ENCODE measurements at places on chromosomes 7 and 10. TPM values are rescaled to one million over a fixed set of nuclear protein-coding genes. Genes with fewer than 3 reads are reported as not detected.

The DLX5 gene
- total RNA-seq, result not detected

- DNase-seq, result no peak
- H3K4me1 ChIP-seq, result peaks cover 29% of the 10 kb centered on the region
- no peak overlapping the region for H3K4me3 ChIP-seq
- peak overlapping the region; percentile 88 for H3K27ac ChIP-seq
- H3K36me3 ChIP-seq, result no peaks in the 10 kb centered on the region
- no peaks in the 10 kb centered on the region for H3K27me3 ChIP-seq
These were observed 21.1 kb upstream of the PFKP start for GRCh38 chr10:3046210-3046779.

GRCh38 chr7:133807624-133808492, 319.3 kb upstream of the LRGUK start:
- no peaks in the 10 kb centered on the region for H3K27me3 ChIP-seq
- no peak overlapping the region for H3K27ac ChIP-seq
- H3K36me3 ChIP-seq, result no peaks in the 10 kb centered on the region
- no peaks in the 10 kb centered on the region for H3K4me1 ChIP-seq
- H3K4me3 ChIP-seq, result no peak overlapping the region

DNA sequence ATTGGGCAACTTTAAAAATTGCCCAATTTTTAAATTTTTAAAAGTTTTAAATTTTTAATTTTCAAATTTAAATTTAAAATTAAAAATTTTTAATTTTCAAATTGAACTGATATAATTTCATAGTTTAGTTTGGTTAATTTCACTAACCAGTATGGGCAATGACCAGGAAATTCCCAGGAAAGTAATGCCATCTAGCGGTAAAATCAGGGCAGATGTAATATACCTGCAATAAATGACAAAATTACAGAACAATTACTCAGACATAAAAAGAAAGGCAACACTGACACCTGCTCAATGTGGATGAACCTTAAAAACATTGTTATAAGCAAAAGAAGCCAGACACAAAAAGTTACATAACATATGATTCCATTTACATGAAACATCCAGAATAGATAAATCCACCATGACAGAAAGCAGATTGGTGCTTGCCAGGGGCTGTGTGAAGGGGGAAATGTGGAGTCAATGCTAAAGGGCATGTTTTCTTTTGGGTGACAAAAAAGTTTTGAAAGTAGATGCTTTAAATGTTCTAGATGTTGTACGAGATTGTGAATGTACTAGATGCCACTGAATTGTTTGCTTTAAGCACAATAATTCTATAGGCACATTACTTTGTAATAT, 28.6 kb upstream of the SLC16A12 start:
- no peak overlapping the region for H3K4me3 ChIP-seq
- H3K36me3 ChIP-seq, result no peaks in the 10 kb centered on the region
- no peaks in the 10 kb centered on the region for H3K27me3 ChIP-seq
- no peak overlapping the region for H3K27ac ChIP-seq
- DNase-seq, result peak; percentile 71

DNA sequence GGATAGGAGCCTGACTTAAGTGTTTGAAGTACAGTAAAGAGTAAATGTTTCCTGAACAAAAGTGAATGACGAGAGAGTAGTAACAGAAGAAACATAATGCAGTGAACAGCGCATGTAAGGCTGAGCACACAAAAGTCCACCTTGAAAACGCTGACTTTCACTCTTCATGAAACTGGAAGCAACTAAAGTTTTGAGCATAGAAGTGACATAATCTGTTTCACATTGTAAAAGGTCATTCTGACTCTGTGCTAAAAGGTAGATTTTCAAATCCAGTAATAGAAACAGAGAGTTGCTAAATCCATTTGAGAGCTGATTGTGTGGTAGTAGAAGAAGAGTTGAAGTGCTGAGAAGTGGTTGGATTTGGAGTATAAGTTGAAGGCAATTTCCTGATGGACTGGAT, 1037.0 kb downstream of the CNTNAP2 start:
- H3K27me3 ChIP-seq, result no peaks in the 10 kb centered on the region
- H3K4me3 ChIP-seq, result no peak overlapping the region
- no peaks in the 10 kb centered on the region for H3K36me3 ChIP-seq
- no peak overlapping the region for H3K27ac ChIP-seq

- DNase-seq, result no peak
- H3K36me3 ChIP-seq, result no peaks in the 10 kb centered on the region
- peaks cover 2% of the 10 kb centered on the region for H3K4me1 ChIP-seq
- H3K4me3 ChIP-seq, result no peak overlapping the region
- H3K27me3 ChIP-seq, result no peaks in the 10 kb centered on the region
- H3K27ac ChIP-seq, result no peak overlapping the region
These were observed 128.1 kb upstream of the ANK3 start for GRCh38 chr10:60517805-60518204.

The MYPN gene
- under 0.01 TPM for total RNA-seq

GRCh38 chr10:74067373-74068352, 69.7 kb downstream of the VCL start:
- H3K27me3 ChIP-seq, result no peaks in the 10 kb centered on the region
- peak; percentile 64 for DNase-seq
- no peak overlapping the region for H3K4me3 ChIP-seq
- H3K36me3 ChIP-seq, result peaks cover 3% of the 10 kb centered on the region
- no peak overlapping the region for H3K27ac ChIP-seq

GRCh38 chr10:129847741-129848483, 116.2 kb downstream of the EBF3 start:
- no peaks in the 10 kb centered on the region for H3K27me3 ChIP-seq
- no peak overlapping the region for H3K27ac ChIP-seq
- no peak overlapping the region for H3K4me3 ChIP-seq
- H3K4me1 ChIP-seq, result no peaks in the 10 kb centered on the region

DNA sequence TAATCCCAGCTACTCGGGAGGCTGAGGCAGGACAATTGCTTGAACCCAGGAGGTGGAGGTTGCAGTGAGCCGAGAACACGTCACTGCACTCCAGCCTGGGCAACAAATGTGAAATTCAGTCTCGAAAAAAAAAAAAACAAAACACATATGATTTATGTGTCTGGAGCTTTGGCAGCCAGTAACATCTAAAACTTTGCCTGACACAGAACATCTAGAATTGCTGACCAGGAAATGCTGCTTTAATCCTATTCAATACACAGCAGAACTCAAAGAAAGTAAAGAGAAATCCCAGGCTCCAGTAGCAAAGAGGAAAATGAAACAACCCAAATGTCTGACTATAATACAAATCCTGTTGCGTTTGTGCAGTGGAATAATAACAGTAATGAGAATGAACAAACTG, 4.5 kb upstream of the CCDC6 start:
- H3K36me3 ChIP-seq, result no peaks in the 10 kb centered on the region
- H3K4me1 ChIP-seq, result no peaks in the 10 kb centered on the region
- H3K27ac ChIP-seq, result no peak overlapping the region
- no peak for DNase-seq
- H3K4me3 ChIP-seq, result no peak overlapping the region

- H3K4me3 ChIP-seq, result no peak overlapping the region
- H3K27me3 ChIP-seq, result peaks cover under 1% of the 10 kb centered on the region
- no peak overlapping the region for H3K27ac ChIP-seq
- H3K4me1 ChIP-seq, result no peaks in the 10 kb centered on the region
- no peak for DNase-seq
- no peaks in the 10 kb centered on the region for H3K36me3 ChIP-seq
These were observed 189.7 kb downstream of the KIF20B start for GRCh38 chr10:89891006-89891535.

- no peaks in the 10 kb centered on the region for H3K36me3 ChIP-seq
- H3K27ac ChIP-seq, result no peak overlapping the region
- no peaks in the 10 kb centered on the region for H3K27me3 ChIP-seq
- no peaks in the 10 kb centered on the region for H3K4me1 ChIP-seq
These were observed 19.0 kb upstream of the PRTFDC1 start for GRCh38 chr10:24971374-24971773.

DNA sequence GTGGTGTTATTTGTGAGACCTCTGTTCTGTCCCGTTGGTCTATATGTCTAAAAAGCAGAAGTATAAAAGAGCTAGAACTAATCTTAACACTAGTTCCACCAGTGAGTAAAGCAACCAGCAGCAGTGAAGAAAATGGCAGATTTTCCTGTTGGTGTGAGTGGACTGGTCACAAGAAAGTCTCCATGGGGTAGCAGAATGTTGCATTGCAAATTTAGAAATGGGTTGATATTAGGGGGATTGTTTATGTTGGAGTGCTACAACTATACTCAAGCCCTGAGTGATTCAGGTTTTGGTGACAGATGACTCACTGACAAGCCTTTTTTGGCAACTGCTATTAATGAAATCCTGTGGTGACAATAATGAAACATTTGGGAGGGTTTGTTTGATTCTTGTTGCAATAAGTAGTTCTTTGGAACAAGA, 5.6 kb downstream of the AVL9 start:
- peak overlapping the region; percentile 64 for H3K27ac ChIP-seq
- peaks cover 12% of the 10 kb centered on the region for H3K4me1 ChIP-seq
- H3K4me3 ChIP-seq, result peak overlapping the region; percentile 4
